ENCODE measurements at places on chromosomes 16 and 17.

DNA sequence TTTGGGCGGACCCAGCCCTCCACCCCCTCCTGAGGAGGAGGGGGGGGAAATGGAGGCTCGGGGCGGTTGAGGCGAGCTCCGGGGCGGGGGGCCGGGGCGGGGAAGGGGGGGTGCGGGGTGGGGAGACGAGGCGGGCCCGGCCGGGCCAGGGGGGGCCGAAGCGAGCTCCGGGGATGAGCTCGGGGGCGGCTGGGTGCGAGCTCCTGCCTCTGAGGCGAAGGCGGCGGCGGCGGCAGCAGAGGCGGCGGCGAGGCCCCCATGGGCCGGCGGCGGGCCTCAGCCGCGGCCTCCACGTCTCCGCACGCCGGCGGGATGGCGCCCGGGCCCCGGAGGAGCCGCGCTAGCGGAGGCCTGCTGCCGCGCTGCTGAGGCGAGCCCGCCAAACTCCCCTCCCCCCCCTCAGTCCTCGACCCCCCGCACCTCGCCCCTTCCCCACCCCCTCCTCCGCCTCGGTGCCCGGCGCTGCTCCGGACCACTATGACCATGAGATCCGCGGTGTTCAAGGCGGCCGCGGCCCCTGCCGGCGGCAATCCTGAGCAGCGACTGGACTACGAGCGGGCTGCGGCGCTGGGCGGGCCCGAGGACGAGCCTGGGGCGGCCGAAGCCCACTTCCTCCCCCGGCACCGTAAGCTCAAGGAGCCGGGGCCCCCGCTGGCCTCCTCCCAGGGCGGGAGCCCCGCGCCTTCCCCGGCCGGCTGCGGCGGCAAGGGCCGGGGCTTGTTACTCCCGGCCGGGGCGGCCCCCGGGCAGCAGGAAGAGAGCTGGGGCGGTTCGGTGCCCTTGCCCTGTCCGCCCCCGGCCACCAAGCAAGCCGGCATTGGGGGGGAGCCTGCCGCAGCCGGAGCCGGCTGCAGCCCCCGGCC lies 596 bp downstream of the MSL1 start:
- no peak for DNase-seq

DNA sequence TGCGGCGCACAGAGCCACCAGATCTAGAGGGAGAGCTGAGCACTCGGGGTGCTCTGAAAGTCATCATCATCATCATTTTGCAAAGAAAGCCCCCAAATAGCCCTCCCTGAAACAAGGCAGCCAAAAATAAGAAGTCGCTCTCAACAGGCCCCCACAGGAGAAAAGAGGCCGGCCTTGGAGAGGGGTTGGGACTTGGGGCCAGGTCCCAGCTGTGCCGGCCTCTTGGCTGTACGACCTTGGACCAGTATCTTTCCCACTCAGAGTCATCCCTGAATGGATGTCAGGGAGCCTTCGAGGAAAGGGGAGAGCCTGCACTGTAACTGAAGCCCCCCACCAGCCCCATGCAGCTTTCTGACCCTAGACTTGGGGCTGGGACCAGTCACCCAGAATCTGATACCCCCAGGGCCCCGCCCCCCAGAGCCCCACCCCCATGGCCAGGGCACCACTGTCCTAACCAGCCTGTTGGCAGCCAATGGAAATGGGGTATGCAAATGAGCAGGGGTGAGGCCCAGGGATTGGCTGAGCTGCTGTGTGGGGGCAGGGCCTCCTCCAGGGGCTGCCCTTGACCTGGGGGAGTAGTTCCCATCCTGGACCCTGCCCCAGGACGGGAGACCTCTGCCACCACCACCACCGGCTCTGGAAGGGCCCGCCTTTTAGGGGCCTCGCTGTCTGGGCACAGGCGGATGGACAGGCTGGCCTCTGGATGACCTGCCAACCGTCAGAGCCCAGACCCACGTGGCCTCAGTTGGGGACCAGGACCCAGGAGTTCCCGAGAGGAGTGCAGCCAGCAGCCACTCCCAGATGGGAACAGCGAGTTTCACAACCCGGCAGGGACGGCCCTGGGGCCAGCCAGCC lies 15.4 kb downstream of the ZFPM1 start:
- DNase-seq, result no peak

- DNase-seq, result no peak
Observed at GRCh38 chr17:69232650-69233049, 4.0 kb upstream of the ABCA10 start.

- DNase-seq, result no peak
Observed at GRCh38 chr16:2949705-2950352, 14.2 kb upstream of the KREMEN2 start.

DNA sequence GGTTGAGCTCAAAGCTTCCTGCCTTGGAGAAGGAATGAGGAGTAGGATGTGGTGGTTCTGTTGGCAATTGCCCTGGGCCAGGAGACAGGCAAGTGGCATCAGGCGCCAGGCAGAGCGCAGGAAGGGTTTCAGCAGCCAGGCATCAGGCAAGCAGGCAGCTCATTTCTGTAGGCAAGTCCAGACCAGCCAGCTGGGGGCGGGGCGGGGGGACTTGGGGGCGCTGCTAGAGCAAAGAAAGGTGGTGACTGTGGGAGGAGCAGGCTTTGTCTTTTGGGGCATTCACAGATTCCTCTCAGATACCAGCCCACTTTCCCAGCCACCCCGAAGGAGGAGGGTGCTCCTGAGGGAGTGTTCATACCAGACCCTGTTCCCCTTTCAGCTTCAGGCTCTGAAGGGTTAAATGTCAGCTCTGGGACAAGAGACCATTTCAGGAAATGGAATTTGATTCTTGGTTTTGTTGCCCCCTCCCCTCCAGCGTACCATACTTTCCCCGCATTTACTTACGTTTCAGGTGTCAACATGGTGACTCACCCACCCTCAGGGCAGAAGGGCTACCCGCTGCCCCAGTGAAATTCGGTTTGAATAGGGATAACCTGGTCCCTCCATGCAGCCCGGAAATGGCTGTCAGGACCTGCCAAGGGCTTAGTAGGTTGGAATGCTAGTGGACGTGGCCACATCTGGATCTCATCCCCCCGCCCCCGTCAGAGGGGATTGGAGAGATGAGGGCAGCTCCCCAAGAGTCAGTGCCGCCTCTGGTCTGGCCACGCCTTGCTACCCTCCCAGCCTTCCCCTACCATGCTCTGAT lies 13.2 kb downstream of the NGFR start:
- no peak for DNase-seq
